ENCODE measurements at places on chromosomes 5 and 9.

DNA sequence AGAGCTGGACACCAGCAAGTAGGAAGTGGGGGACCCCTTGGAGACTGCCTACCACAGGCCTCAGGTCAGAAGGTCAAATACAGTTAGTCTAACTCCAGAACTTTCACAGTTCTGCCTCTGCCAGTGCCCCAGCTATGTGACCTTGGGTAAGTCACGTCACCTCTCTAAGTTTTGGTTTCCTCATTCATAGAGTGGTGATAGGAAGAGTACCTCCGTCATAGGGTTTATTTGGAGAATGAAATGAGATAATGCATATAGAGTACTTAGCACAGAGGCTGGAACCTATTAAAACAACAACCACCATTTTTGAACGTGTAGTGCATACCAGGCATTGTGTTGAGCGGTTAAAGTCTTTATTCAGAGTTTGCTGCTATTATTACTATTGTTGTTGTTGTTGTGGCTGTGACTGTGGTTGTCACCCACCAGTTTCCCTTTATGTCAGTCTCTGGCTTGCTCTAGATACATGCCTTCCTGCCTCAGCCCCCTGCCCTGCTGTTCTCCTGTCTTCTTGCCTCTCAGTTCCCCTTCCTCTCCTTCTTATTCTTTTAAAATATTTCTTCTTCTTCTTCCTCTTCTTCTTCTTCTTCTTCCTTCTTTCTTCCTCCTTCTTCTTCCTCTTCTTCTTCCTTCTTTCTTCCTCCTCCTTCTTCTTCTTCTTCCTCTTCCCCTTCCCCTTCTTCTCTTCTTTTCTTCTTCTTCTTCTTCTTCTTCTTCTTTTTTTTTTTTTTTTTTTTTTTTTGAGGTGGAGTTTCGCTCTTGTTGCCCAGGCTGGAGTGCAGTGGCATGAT lies 67.8 kb downstream of the RALGPS1 start:
- H3K27me3 ChIP-seq, result peaks cover 13% of the 10 kb centered on the region
- peaks cover 15% of the 10 kb centered on the region for H3K4me1 ChIP-seq
- no peak for DNase-seq
- H3K36me3 ChIP-seq, result no peaks in the 10 kb centered on the region

DNA sequence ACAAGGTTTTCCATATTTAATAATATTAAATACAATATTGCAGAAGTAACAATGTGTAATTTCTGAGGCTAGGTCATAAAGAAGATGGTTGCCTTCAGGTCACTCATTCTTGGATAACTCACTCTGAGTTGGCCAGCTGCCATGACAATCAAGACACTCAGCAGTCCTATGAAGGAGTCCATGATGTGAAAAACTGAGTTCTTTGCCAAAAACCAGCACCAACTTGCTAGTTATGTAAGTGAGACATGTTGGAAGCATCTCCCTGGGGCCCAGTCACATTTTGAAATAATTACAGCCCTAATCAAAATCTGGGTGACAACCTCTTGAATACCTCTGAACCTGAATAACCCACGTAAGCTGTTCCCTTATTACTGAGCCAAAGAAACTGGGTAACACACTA lies 453.2 kb downstream of the CDH18 start:
- H3K27me3 ChIP-seq, result no peaks in the 10 kb centered on the region
- no peak for DNase-seq
- no peaks in the 10 kb centered on the region for H3K36me3 ChIP-seq
- no peaks in the 10 kb centered on the region for H3K4me1 ChIP-seq

GRCh38 chr9:75299324-75299723 lies 211.0 kb downstream of the OSTF1 start:
- no peaks in the 10 kb centered on the region for H3K36me3 ChIP-seq
- no peak for DNase-seq
- H3K27me3 ChIP-seq, result no peaks in the 10 kb centered on the region
- H3K4me1 ChIP-seq, result no peaks in the 10 kb centered on the region
- no peak overlapping the region for H3K27ac ChIP-seq

DNA sequence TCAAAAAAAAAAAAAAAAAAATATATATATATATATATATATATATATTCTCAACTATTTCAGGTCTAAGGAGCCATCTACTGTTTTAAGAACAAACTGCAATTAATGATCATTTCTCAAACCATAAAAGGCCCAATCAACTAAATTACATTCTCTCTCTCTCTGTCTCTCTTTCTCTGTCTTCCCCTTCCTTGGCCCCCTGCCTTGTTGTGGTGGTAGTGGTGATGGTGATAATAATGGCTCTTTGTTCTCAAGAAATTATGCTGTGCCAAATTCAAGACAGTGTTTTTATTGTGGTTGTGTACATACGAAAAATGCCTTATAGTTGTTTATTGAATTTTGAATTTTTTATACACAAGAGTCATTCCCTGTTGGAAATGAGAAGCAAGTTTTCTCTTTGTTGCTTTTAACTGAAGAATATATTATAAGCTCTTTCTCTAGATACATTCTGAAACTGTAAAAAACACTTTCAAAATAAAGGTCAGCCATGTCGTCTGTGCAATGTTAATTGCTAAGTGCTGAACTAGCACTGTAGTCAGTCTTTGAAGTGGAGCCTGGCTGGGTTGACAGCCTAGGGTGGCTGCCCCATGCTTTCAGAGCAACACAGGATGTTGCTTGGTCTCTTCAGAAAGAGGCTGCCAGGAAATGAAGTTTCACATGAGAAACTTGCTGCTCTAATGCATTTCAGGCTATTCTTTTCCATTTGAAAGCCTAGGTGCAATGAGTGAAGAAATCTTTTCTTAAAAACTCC lies 96.0 kb downstream of the HINT1 start:
- no peak overlapping the region for H3K27ac ChIP-seq
- DNase-seq, result peak; percentile 24
- H3K36me3 ChIP-seq, result no peaks in the 10 kb centered on the region
- H3K4me3 ChIP-seq, result no peak overlapping the region

- H3K4me3 ChIP-seq, result no peak overlapping the region
- H3K27me3 ChIP-seq, result no peaks in the 10 kb centered on the region
- no peak overlapping the region for H3K27ac ChIP-seq
These were observed 47.0 kb upstream of the ZNF169 start for GRCh38 chr9:94212091-94212490.

DNA sequence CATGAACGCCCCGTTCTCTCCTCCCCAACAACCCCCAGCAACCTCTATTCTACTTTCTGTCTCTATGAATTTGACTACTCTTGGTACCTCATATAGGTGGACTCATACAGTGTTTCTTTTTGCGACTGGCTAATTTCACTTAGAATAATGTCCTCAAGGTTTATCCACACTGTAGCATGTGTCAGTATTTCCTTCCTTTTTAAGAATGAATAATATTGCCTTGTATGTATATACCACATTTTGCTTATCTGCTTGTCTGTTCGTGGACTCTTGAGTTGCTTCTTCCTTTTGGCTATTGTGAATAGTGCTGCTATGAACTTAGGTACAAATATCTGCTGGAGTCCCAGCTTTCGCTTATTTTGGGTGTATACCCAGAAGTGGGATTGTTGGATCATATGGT lies 42.7 kb downstream of the IQGAP2 start:
- H3K27ac ChIP-seq, result peak overlapping the region; percentile 28
- H3K4me3 ChIP-seq, result no peak overlapping the region
- peaks cover 21% of the 10 kb centered on the region for H3K36me3 ChIP-seq
- DNase-seq, result peak; percentile 57
- H3K27me3 ChIP-seq, result no peaks in the 10 kb centered on the region

- H3K27ac ChIP-seq, result no peak overlapping the region
- H3K27me3 ChIP-seq, result no peaks in the 10 kb centered on the region
- no peaks in the 10 kb centered on the region for H3K36me3 ChIP-seq
- peaks cover 6% of the 10 kb centered on the region for H3K4me1 ChIP-seq
- no peak overlapping the region for H3K4me3 ChIP-seq
- DNase-seq, result no peak
These were observed 196.6 kb downstream of the PLK2 start for GRCh38 chr5:58263296-58263695.

DNA sequence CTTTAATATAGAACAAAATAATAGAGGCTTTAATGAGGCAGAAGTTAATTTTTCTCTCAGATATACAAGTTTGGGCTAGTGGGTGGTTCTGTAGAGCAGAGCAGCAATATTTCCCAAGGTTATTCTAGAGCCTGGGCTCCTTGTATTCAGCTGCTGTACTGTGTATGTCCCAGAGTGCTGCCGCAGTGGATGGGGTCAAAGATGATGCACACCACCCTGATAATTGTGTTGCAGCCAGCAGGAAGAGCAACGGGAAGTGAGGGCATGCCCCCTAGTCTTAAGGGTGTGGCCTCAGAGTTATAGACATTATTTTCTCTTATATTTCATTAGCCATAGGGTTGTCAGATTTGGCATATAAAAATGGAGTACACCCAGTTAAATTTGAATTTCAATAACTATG lies 23.9 kb upstream of the KIF4B start:
- DNase-seq, result no peak
- no peak overlapping the region for H3K4me3 ChIP-seq
- H3K36me3 ChIP-seq, result no peaks in the 10 kb centered on the region
- no peak overlapping the region for H3K27ac ChIP-seq

- no peaks in the 10 kb centered on the region for H3K4me1 ChIP-seq
- H3K27me3 ChIP-seq, result no peaks in the 10 kb centered on the region
- H3K4me3 ChIP-seq, result no peak overlapping the region
- H3K36me3 ChIP-seq, result no peaks in the 10 kb centered on the region
- no peak for DNase-seq
- no peak overlapping the region for H3K27ac ChIP-seq
These were observed 1132.6 kb downstream of the MAT2B start for GRCh38 chr5:164637931-164638521.

- H3K36me3 ChIP-seq, result no peaks in the 10 kb centered on the region
- H3K4me3 ChIP-seq, result no peak overlapping the region
- peaks cover 37% of the 10 kb centered on the region for H3K4me1 ChIP-seq
- DNase-seq, result no peak
These were observed 46.8 kb upstream of the IER5L start for GRCh38 chr9:129224618-129225489.
